Adipocyte (in vitro differentiated cells): ENCODE measurements at places on chromosomes 3 and 15.
A peak's percentile ranks its signal among the peaks of the same experiment; 100 is the strongest.

DNA sequence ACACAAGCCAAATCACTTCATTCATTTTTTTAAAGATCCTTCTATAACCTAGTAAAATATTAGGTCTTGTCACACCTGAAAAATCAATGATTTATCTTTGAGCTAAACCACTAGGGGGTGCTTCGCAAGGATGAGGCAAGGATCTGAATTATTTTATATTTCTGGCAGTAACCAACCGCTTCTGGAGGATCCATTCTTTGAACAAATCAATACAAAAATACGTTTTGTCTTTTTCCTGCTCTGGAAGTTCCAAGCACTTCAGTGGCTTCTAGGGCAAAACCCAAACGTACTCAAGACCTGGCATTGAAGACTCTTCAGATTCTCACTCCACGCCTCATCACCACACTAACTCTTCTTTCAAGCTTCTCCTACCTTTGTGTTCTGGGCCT is 486 bp downstream of the LSG1 start:
- DNase-seq = peak; percentile 84

- peak; percentile 39 for DNase-seq
Observed at GRCh38 chr15:96264801-96265515, 65.5 kb upstream of the NR2F2 start.

- DNase-seq = no peak
Observed at GRCh38 chr15:41819455-41820050, 8.3 kb upstream of the JMJD7 start.

- DNase-seq = peak; percentile 19
Observed at GRCh38 chr3:139764069-139764905, 86.5 kb upstream of the NMNAT3 start.

GRCh38 chr15:101556273-101556672 is 66.8 kb upstream of the PCSK6 start:
- DNase-seq = no peak

DNA sequence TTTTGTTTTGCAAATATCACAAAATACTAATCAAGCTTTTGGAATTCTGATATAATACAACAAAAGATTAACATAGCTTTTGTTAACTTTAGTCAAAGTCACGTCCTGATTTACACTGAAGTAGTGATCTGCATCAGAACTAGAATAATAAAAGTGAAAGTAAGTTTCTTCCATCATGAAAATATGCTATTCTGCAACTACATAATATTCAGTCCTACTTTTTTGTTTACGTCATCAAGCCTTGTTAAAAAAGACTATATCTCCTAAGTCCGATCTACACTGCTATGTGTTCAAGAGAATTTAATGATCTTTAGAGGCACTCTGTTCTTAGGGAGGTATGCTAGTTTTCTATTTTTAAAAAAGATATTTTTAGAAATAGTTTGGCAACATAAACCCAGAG is 330.1 kb downstream of the ARPP21 start:
- DNase-seq = peak; percentile 15
